HepG2 (cell line): ENCODE measurements at places on chromosomes 13 and 19. TPM values are rescaled to one million over a fixed set of nuclear protein-coding genes. Genes with fewer than 3 reads are reported as not detected.
A peak's percentile ranks its signal among the peaks of the same experiment; 100 is the strongest.

GRCh38 chr19:29376855-29377354 lies 148.9 kb upstream of the VSTM2B start:
- H3K27ac ChIP-seq, result no peak overlapping the region
- H3K4me3 ChIP-seq, result no peak overlapping the region
- H3K36me3 ChIP-seq, result no peaks in the 10 kb centered on the region

DNA sequence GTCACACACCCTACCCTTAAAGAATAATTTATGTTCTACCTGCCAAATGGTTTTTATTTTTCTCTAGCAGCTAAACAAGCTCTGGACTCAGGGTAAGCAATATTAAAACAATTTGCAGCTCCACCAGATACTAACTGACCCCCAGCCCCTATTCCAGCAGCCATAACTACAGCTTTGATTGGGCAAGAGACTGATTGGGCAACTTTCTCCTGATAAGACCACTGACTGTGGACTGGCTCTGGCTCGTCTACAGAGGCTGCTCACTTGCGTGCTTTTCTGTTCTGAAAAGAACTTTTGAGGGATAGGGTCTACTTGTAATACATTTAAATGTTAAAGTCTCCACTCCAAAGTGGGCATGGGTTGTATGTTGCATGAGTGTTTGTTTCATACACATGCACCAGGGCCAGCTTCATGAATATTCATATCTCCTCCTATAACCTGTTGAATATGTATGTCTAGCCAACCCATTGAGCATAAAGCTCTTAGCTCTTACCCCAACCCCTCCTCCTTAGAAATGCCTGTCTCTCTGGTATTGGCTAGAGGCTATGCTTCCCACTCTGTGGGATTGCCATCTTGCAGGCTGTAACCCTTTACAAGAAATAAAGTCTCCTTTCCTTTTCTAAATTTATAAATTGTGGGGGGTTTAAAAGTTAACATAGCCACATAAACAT lies 19.9 kb downstream of the OR7A5 start:
- H3K4me3 ChIP-seq, result no peak overlapping the region
- DNase-seq, result no peak
- H3K4me1 ChIP-seq, result no peaks in the 10 kb centered on the region
- H3K36me3 ChIP-seq, result no peaks in the 10 kb centered on the region

- no peaks in the 10 kb centered on the region for H3K4me1 ChIP-seq
- no peak overlapping the region for H3K4me3 ChIP-seq
- no peak for DNase-seq
- H3K27ac ChIP-seq, result no peak overlapping the region
- no peaks in the 10 kb centered on the region for H3K27me3 ChIP-seq
Measured at GRCh38 chr19:10352764-10353671, 13.6 kb upstream of the ICAM3 start.

GRCh38 chr13:77416666-77417212 lies 89.8 kb upstream of the MYCBP2 start:
- DNase-seq, result no peak
- no peaks in the 10 kb centered on the region for H3K4me1 ChIP-seq
- H3K27ac ChIP-seq, result no peak overlapping the region
- no peak overlapping the region for H3K4me3 ChIP-seq
- no peaks in the 10 kb centered on the region for H3K27me3 ChIP-seq

GRCh38 chr13:60094385-60095088 lies 69.2 kb downstream of the DIAPH3 start:
- H3K27me3 ChIP-seq, result no peaks in the 10 kb centered on the region
- no peak overlapping the region for H3K4me3 ChIP-seq
- no peak for DNase-seq

DNA sequence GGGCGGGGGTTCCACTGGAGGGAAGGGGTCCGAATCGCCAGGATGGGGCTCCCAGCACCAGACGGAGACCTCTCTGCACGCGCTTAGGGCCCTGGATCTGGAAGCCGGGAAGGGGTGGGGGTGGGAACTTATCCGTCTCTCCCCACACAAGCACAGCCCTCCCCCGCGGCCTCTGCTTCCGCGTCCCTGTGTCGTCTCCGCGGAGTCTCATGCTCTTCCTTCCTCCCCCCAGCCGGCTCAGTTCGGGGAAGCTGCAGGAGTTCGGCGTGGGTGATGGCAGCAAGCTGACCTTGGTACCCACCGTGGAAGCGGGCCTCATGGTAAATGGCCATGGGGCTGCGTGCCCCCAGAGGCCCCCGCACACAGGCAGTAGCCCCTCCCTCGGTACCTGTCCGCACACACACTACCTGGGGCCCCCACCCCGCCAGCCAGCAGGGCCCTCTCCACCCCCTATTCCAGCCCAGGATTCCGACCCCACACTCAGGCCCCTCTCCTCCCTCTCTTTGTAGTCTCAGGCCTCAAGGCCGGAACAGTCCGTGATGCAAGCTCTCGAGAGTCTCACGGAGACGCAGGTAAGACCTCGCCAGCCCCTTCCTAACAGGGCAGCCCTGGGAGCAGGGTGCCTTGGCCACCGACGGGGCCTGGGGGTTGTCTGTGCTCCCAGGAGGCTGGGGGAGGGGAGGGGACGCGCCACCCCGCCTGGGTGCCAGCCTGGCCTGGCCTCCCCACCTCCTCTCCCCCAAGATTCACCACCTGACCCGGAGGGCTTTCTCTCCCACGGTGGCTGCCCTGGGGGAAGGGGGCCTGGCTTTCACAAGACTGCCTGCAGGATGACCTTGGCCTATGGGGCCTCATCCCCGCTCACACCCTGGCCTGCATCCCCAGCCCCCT lies 3.2 kb downstream of the MIDN start:
- peaks cover 51% of the 10 kb centered on the region for H3K4me1 ChIP-seq
- peaks cover 16% of the 10 kb centered on the region for H3K36me3 ChIP-seq
- peak overlapping the region; percentile 88 for H3K4me3 ChIP-seq
- H3K27ac ChIP-seq, result peak overlapping the region; percentile 94
- peak; percentile 90 for DNase-seq
- H3K27me3 ChIP-seq, result no peaks in the 10 kb centered on the region; the same call in 2 of the 3 replicates

SLC8A2 gene
- 0.02 TPM in 1 of 2 replicates, not detected in the other for total RNA-seq

OLFM4 gene
- not detected in 2 replicates for total RNA-seq

STOML3 gene
- total RNA-seq, result not detected in 2 replicates

IGFL3 gene
- total RNA-seq, result not detected in 2 replicates

LYPD3 gene
- total RNA-seq, result 0.15 and 0.51 TPM in 2 replicates

SIGLEC5 gene
- total RNA-seq, result not detected in 2 replicates

MBD3L3 gene
- total RNA-seq, result not detected in 2 replicates
